Osteoblast (primary cell): ENCODE measurements at places on chromosomes 7 and 10. TPM values are rescaled to one million over a fixed set of nuclear protein-coding genes. Genes with fewer than 3 reads are reported as not detected.

Gene CFAP43
- 0.36 and 0.59 TPM in 2 replicates for total RNA-seq

Gene PKD2L1
- not detected in 2 replicates for total RNA-seq

Gene INHBA
- total RNA-seq, result 97.8 and 107 TPM in 2 replicates

Gene GPR26
- total RNA-seq, result not detected in 2 replicates

Gene ZP3
- total RNA-seq, result 3.5 and 6.2 TPM in 2 replicates

Gene PLAU
- 27.9 and 40.7 TPM in 2 replicates for total RNA-seq

Gene TMEM60
- total RNA-seq, result 20.3 and 20.6 TPM in 2 replicates
